ENCODE measurements at places on chromosomes 12 and 14. TPM values are rescaled to one million over a fixed set of nuclear protein-coding genes. Genes with fewer than 3 reads are reported as not detected.

DNA sequence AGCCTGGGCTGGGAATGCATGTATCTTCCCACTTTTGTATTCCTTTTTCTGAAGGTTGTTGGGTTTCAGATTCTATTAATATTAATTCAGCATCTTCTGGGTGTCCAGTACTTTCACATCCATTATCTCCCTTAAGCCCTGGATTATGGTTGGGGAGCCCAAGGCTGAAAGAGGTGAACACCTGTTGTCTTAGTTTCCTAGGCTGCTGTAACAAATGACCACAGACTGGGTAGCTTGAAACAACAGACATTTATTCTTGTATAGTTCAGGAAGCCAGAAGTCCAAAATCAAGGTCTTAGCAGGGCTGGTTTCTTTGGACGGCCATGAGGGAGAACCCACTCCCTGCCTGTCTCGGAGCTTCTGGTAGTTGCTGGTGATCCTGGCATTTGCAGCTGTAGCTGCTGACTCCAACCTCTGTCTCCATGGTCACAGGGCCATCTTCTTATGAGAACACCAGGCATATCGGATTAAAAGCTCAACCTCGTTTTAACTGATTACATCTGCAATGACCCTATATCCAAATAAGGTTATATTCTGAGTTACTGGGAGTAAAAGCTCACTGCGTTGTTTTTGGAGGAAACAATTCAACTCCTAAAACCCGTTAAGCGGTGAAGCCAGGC lies 68.2 kb upstream of the CLMN start:
- DNase-seq, result no peak

DNA sequence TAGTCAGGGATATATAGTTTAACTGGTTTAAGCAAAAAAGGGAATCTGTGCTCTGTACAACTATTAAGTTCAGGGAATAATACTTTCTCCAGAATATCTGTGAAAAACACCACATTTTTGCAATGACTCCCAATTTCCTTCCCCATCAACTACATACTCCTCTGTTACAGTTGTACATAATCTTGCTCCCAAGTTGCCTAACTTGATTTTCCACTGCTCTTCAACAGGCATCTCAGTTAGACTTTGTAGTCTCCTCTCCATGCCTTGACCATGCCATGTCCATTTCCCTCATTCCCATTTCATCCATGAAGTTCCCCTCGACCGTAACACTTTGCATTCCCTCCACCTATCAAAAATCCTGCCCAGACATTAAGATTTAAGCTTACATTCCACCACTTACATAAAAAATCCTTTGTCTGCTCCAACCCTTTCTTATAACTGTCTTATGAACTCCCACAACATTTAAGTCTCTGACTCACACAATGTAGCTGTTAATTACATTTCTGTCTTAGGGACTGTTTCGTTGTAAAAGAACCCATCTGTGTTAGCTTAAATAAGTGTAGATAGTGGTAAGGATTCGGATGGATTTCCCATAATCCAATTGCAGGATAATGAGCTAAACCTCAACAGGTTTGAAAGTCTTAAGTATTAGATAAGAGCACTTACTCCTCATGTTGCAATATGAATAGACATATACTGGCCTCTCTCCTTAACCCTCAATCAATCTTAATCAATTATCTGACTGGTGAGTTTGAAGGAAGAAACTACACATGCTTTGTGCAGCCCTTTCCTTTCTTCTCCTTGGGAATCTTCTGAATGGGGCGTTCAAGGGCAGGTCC lies 156.5 kb downstream of the PAWR start:
- no peak for DNase-seq

GRCh38 chr12:117031843-117032592 lies 67.2 kb downstream of the TESC start:
- DNase-seq, result peak; percentile 37

DNA sequence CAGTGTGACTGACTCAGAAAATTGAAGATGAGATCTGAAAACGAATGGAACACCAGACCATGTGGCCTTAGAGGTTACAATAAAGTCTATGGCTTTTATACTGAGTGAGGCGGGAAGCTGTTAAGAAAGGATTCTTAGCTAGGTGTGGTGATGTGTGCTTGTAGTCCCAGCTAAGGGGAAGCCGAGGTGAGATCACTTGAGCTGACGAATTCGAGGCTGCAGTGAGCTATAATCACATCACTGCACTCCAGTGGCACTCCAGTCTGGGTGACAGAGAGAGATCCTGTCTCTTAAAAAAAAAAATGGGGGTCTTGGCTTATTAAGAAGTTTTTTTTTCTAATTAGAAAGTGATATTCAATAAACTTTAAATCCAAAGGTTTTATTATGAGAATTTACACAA lies 678.6 kb downstream of the TMTC2 start:
- no peak for DNase-seq

DNA sequence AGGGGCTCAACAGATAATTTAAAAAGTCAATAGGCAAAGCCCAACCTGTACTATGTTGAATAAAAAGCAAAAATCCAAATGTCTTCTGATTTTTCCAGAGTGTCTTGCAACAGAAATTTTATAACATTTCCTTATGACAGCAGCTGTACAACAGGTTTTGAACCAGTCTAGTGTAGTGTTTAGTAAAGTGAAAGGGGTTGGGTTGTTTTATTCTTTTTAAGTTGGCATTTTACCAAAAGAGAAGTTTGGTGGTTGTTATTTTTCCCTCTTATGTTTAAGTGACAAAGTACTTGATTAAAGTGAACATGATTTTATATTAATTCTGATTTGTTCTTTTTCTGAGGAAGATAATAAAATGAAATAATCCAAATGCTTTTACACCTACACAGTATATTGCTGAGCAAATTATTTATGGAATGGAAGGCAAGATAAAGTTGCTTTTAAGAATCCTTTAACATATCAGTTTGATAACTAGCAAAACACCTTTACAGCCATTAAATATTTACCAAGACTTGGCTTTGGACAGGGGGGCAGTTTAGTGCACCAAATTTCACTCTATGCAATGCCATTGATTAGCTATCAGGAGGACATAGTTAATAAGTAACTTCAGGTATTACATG lies 128.9 kb downstream of the FOXA1 start:
- no peak for DNase-seq

DNA sequence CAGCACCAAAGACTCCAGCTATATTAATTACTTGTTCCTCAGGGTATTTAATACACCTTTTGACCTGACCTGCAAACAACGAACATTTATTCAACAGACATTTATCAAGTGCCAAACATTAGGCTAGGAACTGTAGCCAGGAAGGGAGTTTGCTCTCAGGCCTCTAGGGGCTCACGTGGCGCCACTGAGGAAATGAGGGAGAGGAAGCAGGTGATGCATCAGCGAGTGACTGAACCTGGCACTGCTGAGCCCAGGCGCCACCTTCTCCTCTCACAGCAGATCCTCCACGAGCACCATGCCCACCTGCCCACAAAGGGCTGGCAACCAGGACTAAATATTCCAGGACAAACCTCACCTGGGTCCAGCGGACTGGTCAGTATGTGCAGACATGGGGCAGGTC lies 50.2 kb downstream of the SETD3 start:
- DNase-seq, result no peak

GRCh38 chr12:53755893-53756292 lies 4.1 kb upstream of the CISTR start:
- DNase-seq, result no peak

DNA sequence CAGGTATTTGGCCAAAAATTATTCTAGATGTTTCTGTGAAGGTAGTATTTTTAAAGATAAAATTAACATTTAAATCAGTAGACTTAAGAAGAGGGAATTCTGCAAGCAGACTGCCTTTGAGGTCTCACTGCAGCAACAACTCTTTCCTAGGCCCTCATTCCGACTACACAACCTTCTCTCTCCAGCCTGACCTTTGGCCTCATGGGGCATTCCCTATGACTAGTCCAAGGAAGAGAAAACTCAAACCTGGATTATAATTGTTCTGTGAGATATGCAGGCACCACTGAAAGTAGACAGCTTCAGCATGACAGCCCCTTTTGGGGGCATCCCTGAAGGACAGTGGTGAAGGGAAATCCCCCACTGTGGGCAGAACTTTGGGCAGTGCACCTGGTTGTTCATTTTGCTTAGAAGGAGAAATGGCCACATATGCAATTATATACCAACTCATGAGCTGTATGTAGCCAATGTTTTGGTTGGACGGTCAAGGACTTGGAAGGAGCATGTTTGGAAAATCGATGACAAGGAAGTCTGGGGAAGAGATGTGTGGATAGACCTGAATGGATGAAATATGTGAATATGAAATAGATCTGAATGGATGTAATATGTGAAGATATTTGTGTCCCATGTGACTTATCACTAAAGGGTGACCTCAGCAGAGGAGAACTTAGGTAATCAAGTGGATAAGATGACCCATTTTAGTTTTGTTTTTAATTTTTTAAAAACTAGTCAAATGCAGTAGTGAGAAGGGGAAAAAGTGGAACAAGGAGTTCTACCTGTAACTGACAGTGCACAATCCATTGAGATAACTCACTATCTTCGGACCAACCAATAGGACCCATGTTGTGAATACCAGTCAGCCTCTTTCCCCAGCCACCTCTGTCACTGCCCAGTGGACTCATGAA lies 233.3 kb upstream of the FOXN3 start:
- no peak for DNase-seq

- peak; percentile 86 for DNase-seq
Measured at GRCh38 chr12:1890119-1890703, 28.2 kb downstream of the CACNA2D4 start.

DNA sequence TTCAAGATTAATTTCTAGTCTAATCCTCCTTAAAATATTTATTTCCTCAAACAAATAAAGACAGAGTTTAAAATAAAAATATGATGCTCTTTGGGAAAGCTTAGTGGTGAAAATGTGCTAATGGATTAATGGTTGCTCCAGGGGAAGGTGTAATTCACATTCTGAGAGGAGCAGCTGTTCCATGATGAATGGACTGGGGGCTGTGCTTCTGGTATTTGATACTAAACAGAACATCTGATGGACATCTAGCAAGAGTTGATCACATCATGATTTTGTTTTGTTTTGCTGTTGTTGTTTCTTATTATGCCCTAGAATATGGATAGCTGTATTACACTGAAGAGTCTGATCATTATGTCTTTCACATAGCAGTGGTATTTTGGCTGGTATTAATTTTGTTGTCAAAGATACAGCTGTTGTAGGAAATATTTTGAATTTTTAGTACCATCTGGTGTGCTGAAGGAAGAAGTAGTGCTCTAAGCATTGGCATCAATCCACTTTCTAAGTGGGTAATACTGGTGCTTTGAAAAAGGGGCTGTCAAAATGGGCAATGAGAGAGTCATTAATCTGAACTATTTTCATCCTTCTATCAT lies 296.4 kb downstream of the ADAMTS20 start:
- DNase-seq, result no peak

- DNase-seq, result no peak
Measured at GRCh38 chr14:59407246-59408010, 57.8 kb downstream of the GPR135 start.

DNA sequence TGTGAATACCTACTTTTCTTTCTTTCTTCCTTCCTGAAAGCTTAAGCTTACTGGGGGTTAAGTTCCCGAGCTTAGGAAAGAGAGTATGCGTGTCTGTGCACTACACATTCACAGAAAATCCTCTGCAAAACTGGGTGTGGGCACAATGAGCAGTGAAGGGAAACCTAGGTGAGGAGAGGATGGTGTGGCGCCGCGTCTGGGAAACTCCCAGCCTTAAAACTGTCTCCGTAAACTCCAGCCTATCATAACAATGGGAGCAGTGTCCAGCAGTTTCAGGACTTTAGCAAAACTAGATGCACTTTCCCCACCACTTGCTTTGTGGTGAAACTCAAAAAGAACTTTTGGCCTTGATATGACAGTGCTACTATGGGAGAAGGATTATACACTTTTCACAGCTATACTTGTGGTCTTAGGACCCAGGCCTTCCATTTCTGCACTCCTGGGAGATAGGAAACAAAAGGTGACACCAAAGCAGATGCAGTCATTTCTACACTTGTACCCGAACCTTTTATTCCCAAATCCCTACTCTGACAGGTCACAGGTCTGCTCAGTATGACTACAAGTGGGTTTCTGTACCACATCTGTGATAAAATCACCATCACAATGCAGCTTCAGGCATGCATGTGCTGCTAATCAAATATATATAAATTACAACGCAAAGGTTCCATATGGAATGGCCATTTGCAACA lies 10.4 kb downstream of the AKAP5 start:
- DNase-seq, result no peak

- DNase-seq, result no peak
Measured at GRCh38 chr12:100184549-100185145, 16.0 kb upstream of the ACTR6 start.

- no peak for DNase-seq
Measured at GRCh38 chr14:78048120-78048519, 122.1 kb upstream of the NRXN3 start.

DNA sequence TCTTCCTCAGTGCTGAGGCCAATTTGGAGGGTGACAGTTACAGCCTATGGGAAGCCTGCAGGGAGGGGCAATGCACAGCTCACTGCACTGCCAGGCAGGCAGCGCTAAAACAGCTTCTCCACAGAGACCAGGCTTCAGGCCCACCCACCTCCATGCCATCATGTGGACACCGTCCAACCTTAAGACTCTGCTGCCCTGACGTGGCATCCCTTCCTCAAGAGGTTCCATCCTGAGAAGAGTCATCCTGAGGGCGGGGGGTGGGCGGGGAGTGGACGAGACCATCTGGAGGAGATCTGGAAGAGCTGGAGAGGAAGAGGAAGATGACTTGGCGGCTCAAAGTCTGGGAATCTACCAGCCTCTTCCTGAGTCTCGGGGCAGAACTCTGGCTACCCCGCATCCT lies 8.4 kb upstream of the ACVRL1 start:
- DNase-seq, result no peak

- no peak for DNase-seq
Measured at GRCh38 chr12:92601680-92602079, 101.1 kb upstream of the PLEKHG7 start.

DNA sequence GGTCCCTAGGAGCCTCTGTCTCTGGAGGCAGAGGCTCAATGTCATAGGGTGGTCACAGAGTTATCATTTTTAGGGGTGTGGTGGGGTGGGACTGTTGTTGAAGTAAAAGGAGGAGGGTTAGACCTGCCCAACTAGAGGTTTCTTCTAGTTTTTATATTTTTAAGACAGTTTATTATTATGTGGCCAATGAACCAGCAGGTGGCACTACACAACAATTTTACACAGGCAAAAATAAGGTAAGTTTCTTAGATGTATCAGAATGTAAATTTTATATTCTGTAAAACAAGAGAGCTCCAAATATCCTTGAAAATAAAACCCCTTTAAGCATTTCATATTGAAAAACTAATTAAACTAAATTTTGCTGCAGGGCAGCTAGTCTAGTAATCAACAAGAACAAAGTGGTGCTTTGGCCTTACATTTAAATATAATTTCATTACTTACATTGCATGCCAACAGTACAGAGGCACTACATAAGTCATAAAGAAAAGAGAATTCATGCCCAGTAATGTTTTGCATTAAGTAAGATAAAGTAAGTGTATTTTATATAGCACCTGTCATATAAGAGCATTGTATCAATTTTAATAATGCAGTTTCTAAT lies 22.2 kb upstream of the OVCH1 start:
- DNase-seq, result no peak

GRCh38 chr12:129378496-129378895 lies 525.2 kb downstream of the GLT1D1 start:
- no peak for DNase-seq

- no peak for DNase-seq
Measured at GRCh38 chr12:13428538-13429265, 232.2 kb downstream of the EMP1 start.

Gene GAPDH
- 1,402 TPM for total RNA-seq

Gene B4GALNT1
- 2.7 TPM for total RNA-seq

Gene ZBTB25
- 11.2 TPM for total RNA-seq

Gene EPYC
- not detected for total RNA-seq

Gene TAS2R8
- total RNA-seq, result not detected

Gene DPPA3
- total RNA-seq, result not detected

Gene SRRM4
- not detected for total RNA-seq

Data from mesenteric fat pad (tissue), 1 donor.